OCI-LY7 (cell line): ENCODE measurements at places on chromosomes 3 and 15.

DNA sequence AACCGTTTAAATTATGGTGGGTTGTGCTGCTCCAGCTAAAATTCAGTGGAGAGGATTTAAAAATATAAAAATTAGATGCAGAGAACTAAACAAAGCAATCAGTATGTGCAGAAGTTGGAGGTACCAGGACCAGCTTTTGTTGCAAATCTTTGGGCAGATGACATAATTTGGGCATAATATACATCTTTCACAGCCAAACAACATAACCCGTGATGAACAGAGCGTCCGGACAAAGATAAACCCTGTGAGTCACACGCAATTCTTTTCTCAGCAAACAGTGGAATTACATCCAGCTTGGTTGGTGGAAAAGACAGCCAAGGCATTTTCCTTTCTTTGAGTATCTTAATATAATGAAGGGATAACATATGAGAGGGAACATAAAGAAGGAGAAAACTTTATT is 419.4 kb upstream of the ADAMTS9 start:
- DNase-seq, result no peak

- DNase-seq, result no peak
Observed at GRCh38 chr3:62951037-62951613, 75.9 kb upstream of the CADPS start.

DNA sequence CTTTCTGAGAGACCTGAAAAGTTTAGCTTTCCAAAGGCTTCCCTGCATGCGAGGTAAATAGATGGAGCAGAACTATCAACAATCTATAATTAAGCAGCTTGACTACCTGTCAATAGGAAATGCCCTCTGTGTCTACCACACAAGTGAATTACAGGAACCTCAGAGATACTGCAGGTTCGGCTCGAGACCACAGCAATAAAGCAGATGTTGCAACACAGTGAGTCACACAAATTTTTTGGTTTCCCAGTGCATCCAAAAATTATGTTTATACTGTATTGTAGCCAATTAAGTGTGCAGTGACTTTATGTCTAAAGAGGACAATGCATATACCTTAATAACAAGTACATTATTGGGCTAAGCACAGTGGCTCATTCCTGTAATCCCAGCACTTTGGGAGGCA is 252.0 kb downstream of the UBE2E2 start:
- no peak for DNase-seq

GRCh38 chr3:141710121-141710520 is 28.0 kb upstream of the RNF7 start:
- DNase-seq, result no peak

DNA sequence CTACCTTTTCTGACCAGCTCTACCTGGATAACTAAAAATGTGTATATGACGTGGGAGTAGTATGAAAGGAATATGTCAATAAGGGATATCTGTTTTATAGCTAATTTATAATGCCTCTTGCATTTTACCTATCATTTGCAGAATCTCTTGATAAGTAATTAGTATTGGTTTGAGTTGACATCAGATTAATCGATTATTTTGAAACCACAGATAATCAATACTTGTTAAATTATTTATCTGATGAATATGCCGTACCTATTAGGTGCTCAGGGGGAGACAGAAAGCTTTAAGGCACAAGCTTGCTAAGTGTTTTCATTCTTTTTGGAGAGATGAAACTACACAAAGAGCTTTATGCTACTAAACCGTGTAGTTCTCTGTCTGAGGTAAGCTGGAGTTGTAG is 24.3 kb downstream of the NR1D2 start:
- no peak for DNase-seq

DNA sequence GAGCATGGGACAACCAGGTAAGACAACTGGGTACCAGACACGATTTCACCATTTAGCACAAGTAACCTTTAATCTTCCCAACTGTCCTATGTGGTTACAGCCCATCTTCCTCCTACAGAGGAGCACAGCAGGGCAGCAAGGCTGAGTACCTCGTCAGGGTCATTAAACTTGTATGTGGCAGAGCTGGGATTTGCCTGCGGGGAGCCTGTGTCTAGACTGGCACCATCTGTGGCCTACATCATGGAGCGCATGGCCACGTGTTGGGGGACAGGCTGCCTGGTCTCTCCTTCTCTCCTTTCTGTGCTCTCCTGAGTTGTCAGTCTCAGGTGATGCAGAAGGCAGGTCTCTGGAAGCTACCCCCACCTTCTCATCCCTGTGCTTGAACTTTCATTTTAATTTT is 32.2 kb downstream of the GOLGA6A start:
- no peak for DNase-seq

DNA sequence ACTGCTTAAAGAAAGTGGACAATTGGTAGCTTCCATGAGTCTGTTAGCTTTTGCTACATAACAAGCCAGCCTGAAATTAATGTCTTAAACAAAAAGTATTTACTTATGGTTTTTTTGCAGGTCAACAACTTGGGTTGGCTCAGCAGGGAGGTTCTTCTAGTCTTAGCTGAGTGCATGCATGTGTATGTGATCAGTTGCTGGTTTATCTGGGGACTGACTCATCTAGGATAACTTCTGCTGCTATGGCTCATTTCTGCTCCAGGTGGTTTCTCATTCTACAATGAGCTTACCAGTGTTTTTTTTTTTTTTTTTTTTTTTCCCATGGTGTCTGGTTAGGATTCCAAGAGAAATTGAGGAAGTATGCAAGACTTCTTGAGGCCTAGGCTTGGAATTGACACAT is 244.7 kb downstream of the NSUN3 start:
- DNase-seq, result no peak

DNA sequence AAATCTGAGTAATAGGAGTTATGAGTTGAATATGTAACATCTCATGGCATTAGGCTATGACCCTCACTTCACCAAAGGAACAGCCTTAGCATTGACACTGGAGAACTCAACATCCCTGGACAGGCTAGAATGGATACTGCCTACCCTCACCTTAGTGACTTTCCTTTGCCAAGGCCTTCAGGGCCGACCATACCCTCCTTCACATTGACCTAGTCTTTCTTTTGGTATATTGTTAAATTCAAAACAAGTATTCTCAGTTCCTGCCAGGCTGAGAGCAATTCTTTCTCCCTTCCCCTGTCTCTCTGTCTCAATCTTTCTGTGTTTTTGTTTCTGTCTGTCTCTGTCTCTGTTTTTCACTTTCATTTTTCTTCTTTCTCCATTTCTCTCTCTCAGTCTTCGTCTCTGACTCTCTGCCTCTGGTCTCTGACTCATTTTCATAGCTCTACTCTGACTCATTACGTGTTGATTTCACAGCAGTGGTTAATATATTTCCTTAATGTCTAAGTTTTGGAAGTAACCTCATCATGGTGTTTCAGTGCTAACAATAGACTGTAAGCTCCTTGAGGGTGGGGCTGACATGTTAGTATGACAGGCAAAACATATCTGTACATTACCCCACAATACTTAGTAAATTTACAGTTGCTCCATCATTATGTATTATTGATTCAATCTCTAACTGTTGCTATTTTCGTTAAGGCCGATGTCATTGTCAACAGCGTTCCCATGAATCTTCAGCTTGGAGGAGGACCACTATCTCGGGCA is 32.5 kb downstream of the PARP15 start:
- no peak for DNase-seq

DNA sequence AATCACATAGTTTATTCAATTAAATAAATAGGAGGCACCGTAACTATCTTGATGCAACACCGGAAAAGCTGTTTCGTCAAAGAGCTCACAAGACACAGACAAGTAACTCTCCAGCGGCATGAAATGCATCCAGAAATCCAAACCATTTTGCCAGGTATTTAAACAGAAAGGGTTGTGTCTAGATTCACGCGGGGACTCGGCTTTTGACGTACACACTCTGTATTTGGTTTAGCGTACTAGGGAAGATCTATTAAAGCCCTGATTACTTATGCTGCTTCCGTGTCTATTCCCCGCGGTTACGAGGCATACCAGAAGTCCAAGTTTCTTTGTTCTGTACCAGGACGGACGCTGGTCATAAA is 718 bp downstream of the BNIP2 start:
- peak; percentile 65 for DNase-seq

DNA sequence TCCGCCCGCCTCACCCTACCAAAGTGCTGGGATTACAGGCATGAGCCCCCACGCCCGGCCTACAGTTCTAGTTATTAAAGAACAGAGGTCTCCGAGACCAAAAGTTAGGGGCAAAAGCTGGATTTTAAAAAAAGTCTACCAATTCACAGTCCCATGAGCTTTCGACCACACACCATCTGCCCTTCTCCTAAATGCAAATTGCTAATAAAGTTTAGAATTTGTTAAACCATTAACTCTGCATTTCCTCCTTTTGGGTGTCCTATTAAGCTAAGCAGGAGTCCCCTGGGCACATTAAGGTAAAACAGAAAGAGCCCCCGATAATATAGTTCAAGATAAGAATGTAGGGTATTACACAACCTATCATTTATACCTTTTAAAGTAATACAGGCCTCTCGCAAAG is 322.7 kb downstream of the FOXP1 start:
- no peak for DNase-seq

- no peak for DNase-seq
Observed at GRCh38 chr15:58486062-58486461, 54.3 kb downstream of the LIPC start.

DNA sequence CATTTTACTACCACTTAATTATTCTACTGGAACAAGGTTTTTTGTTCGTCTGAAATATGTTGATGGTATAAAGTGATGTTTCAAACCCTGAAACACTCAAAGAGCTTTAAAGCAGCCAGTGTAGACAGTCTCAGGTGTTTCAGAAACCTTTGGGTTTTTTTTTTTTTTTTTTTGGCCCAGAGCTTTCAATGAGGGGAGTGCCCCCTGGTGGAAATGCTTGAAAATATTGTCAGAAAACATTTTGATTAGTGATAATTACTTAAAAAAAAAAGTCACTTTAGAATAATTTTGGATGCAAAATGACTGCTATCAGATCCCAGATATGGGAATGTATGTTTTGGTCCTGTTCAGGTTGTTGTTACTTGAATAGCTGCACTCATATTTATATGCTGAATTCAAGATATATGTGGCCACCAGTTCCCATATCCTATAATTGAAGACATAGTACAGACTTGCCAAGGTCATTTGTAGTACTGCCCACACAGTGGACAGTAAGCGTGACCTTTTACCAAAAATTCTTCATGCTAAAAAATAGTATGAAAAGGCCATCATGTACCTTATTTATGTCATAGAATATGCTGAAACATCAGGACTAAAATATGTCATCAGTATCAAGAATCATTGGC is 35.9 kb downstream of the SATB1 start:
- peak; percentile 62 for DNase-seq

GRCh38 chr15:66084704-66085103 is 168.8 kb downstream of the MEGF11 start:
- DNase-seq, result no peak

DNA sequence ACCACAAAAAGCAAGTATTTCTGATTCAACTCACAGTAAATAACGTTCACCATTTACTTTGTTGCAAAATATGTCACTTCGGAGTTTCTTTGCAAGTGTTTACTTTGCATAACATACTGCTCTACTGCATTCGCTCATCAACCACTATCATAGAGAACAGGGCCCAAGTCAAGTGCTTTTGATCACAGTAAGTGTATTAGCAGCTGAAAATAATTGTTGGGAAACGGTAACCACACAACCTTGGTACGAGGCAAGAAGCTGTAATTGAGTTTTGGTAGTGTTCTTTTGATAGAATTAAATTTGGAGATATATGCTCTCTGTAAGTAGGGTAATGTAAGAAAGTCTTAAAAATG is 80.1 kb downstream of the SATB1 start:
- DNase-seq, result no peak

- no peak for DNase-seq
Observed at GRCh38 chr15:43484455-43484854, 8.5 kb downstream of the TP53BP1 start.

DNA sequence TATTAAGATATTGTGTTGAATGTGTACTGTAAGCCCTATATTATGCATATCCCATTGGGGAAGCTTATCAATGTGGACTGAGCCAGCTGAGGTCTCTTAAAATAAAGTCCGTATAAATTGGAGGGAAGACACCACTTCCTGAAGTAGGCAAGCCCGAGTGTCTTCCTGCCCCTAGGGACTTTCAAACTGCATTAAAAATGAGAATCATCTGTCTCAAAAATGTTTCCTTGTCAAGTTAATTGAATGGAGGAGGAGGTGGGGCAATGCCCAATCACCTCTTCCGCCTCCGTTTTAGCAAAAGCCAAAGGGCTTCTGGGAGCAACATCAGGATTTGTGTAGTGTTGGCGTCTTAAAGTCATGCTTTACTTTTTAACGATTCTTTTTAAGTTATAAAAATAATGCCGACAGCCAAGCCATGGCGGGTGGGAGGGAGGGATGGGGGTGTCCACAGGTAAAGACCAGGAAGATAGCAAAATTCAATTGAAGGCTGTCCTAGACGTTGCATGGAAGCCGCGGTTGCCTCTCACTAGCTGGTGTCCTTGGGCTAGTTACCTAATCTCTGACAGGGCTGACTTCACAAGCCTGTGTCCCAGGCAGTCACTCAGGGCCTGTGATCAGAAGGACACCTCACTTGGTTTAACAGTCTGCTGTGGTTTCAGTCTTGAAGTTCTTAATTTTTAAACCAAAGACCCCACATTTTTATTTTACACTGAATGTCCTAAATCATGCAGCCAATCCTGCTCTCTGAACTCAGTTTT is 524.9 kb upstream of the PROK2 start:
- DNase-seq, result peak; percentile 27

DNA sequence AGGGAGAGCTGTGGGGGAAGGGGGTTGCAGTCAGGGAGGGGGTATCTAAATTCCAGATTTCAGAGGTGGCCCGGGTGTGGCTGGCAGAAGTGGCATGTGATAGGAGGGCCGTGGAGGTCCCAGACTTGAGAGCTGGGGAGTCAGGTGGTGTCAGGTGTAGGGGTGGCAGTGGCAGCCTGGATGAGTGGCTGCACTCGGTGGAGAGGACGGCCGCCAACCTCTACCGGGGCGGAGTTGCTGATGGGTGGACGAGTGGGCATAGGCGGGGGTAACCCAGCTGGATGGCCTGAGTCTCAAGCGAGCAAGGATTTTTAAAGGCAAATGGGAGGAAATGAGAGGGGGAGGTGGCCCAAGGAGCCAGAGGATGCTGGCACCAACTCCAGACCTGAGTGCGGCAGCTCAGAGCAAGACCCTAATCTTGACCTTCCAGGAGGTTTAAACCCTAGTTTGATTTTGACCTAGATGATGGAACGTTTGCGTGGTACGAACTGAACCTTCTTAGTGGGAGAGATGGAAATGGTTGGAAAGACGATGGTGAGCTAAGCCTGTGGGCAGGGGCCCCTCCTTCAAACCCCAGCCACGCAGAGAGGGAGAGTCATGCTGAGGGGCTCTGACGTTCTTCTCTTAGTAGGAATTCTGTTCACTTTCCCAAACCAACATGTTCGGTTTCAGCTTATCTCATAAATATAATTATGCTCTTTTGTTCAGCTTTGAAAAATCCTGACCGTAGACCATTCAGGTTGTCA is 8.0 kb downstream of the TRAK1 start:
- no peak for DNase-seq

- DNase-seq, result no peak
Observed at GRCh38 chr3:106341087-106341486, 472.3 kb upstream of the CBLB start.

DNA sequence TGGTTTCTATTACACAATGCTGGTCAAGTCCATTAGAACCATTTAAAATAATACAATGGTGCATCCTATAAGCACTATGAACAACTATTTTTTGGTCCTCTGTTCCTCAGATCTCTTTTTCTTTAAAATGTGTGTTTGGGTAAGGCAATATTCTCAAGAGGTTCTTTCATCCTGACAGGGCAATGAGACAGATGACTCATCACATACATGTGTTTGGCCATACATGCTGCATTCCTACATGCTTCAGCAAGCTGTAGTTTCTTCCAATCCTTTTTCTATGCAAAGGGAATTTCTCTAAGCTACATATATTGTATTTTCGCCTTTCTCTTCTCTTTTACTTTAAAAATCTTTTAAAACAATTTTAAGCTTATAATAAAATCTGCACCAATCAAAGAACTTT is 52.7 kb downstream of the OTOL1 start:
- no peak for DNase-seq
